Kidney (tissue), 22 donors: ENCODE measurements at places on chromosomes 11 and 22. TPM values are rescaled to one million over a fixed set of nuclear protein-coding genes. Genes with fewer than 3 reads are reported as not detected.

The APOBEC3H gene
- total RNA-seq: 0.79 TPM

DNA sequence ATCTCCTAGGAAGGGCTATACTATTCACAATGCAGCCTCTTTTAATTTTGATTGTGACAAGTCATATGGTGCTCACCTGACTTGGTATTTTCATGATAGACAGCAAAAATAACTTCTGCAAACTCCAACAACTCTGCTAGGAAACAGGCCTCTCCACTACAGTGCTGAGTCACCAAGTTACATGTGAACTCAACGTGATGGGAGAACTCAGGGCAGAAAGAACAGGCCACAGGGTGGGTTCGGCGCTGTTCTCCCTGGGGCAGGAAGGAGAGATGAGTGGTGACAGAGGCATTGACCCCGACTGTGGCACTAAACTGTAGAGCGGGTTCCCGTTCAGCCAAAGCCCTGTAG lies 76.6 kb upstream of the UCP3 start:
- H3K4me3 ChIP-seq: no peak overlapping the region
- DNase-seq: no peak
- H3K4me1 ChIP-seq: no peaks in the 10 kb centered on the region
- no peaks in the 10 kb centered on the region for H3K27me3 ChIP-seq

- no peaks in the 10 kb centered on the region for H3K27me3 ChIP-seq
- H3K4me1 ChIP-seq: peaks cover 12% of the 10 kb centered on the region
- no peak overlapping the region for H3K27ac ChIP-seq
- peaks cover 2% of the 10 kb centered on the region for H3K36me3 ChIP-seq
- H3K4me3 ChIP-seq: no peak overlapping the region
Observed at GRCh38 chr11:59186130-59186594, 14.2 kb downstream of the DTX4 start.

- DNase-seq: no peak
- H3K27ac ChIP-seq: peak overlapping the region; percentile 11
- no peaks in the 10 kb centered on the region for H3K36me3 ChIP-seq
- H3K27me3 ChIP-seq: no peaks in the 10 kb centered on the region
Observed at GRCh38 chr11:12790861-12791616, 116.8 kb downstream of the TEAD1 start.
